Vagina (tissue), 2 donors: ENCODE measurements at places on chromosomes 13 and 19.

DNA sequence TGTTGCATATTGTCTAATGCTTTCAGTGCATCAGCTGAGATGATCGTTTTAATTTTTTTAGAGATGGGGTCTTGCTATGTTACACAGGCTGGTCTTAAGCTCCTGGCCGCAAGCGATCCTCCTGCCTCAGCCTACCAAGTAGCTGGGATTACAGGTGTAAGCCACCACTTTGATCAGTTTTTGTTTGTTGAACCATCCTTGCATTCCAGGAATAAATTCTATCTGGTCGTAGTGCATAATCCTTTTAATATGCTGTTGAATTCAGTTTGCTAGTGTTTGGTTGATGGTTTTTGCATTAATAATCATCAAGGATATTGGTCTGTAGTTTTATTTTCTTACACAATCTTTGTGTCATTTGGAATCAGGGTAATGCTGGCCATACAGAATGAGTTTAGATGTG is 4.4 kb downstream of the ZNF211 start:
- no peak for DNase-seq

- DNase-seq = no peak
Observed at GRCh38 chr13:95874286-95874685, 178.9 kb downstream of the UGGT2 start.

DNA sequence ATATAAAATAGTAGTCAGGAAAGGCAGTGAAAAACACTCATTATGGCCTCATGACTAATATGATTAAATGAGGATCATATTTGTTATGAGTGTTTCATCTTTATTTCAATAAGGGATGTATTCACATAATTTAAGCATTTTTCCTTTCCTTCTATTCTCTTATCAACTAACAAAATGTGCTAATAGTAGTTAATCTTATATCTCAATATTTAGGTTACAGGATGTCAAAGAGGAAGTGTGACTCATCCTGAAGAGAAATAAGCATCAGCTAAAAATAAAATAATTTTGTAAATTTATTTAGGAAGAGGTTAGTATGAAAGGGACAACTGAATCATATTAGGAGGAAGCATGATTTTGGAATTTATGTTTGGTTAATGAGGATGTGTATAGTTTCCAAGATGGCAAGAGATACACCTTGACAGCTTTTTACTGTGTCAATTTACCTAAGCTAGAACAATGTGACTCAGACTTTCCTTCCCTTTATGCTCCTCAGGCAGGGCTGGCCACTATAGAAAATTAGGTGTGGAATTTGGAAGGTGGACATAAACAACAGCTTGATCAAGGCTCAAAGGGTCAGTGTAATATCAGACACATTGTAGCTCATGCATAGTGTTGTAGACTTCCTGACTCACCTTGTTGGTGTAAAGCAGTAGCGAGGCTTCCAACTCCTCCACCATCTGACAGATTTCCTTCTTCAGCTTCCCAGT is 172.7 kb downstream of the SLITRK1 start:
- DNase-seq = no peak

- DNase-seq = no peak
Observed at GRCh38 chr13:40095695-40096356, 440.4 kb downstream of the COG6 start.

DNA sequence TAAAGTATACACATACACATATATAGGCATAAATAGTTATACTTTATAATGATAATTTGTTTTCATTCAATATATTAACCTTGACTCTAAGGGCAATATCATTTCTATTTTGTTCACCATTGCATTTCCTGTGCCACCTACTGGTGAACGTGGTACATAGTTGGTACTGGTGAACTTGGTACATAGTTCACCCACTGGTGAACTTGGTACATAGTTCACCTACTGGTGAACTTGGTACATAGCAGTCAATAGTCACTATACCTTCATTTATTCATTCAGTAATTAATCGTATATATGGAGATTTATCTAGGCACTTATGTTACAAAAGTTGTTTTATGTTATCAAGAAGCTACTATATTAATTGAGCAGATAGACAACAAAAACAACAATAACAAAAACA is 172.6 kb upstream of the ATXN8OS start:
- no peak for DNase-seq

GRCh38 chr19:55857149-55857548 is 20.8 kb downstream of the NLRP4 start:
- no peak for DNase-seq

- no peak for DNase-seq
Observed at GRCh38 chr19:21210037-21210621, 68.3 kb downstream of the ZNF431 start.

- DNase-seq = no peak
Observed at GRCh38 chr13:58960888-58961287, 1202.8 kb downstream of the DIAPH3 start.

GRCh38 chr19:45518469-45518826 is 11.2 kb downstream of the VASP start:
- DNase-seq = no peak

DNA sequence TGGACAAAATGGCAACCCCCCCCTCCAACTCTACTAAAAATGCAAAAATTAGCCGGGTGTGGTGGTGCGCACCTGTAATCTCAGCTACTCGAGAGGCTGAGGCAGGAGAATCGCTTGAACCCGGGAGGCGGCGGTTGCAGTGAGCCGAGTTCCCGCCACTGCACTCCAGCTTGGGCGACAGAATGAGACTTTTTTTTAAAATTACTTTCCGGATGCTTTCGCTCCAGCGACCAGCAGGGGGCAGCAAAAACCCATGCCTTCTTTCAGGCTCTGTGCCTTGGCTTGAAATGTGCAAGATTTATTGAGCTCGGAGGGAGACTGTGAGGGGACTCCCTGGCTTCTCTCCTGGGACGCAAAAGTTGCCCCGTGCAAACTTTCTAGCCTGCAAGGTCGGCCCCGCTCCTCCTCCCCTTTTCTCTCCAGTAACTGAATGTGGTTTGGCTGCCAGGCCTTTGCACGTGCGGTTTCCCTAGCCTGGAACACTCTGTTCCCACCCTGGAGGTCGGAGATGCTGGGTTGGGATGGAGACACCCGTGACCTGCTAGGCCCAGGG is 61.4 kb upstream of the NFIC start:
- no peak for DNase-seq

DNA sequence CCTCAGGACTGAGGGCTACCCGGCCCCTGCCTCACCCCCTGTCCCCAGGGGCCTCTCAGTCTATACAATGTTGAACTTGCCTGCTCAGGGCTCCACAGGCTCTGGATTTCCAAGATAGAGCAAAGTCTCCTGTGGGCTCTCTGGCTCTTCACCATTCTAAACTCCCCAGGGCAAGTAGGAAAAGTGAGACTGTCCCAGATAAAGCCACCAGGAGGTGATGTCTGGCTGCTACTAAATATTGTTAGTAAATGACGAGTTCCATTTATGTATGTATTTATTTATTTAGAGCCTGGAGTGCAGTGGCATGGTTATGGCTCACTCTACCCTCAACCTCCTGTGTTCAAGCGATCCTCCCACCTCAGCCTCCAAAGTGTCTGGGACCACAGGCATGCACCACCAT is 73.6 kb upstream of the SIAH3 start:
- DNase-seq = no peak

- no peak for DNase-seq
Observed at GRCh38 chr19:44757057-44757734, 8.7 kb downstream of the BCL3 start.

- DNase-seq = no peak
Observed at GRCh38 chr19:33752018-33752800, 44.5 kb upstream of the KCTD15 start.

DNA sequence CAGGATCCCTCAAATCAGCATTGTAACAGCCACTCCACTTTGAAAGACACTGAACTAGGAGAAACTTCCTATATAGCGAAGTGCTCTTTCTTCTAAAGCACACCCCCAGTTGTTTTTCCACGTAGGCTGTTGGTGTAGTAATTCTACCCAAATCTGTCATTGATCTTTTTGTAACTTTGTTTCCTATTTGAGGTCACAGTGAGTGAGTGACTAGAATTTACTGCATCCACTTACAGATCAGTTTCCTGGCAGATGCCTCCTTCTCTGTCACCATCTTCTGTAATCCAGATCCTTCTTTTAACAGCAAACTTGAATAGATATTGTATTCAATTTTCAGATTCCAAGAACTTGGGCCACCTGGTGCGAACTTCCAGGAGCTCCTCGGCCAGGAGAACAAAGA is 15.3 kb downstream of the ZAR1L start:
- no peak for DNase-seq
